ENCODE measurements at places on chromosomes 1 and 21. TPM values are rescaled to one million over a fixed set of nuclear protein-coding genes. Genes with fewer than 3 reads are reported as not detected.

GRCh38 chr21:46509741-46510502 is 51.2 kb downstream of the DIP2A start:
- no peak for DNase-seq

ACTL8 gene
- 1.4 TPM for total RNA-seq

LCE3E gene
- total RNA-seq, result not detected

- no peak for DNase-seq
Observed at GRCh38 chr1:23273450-23274133, 56.3 kb upstream of the HTR1D start.

DNA sequence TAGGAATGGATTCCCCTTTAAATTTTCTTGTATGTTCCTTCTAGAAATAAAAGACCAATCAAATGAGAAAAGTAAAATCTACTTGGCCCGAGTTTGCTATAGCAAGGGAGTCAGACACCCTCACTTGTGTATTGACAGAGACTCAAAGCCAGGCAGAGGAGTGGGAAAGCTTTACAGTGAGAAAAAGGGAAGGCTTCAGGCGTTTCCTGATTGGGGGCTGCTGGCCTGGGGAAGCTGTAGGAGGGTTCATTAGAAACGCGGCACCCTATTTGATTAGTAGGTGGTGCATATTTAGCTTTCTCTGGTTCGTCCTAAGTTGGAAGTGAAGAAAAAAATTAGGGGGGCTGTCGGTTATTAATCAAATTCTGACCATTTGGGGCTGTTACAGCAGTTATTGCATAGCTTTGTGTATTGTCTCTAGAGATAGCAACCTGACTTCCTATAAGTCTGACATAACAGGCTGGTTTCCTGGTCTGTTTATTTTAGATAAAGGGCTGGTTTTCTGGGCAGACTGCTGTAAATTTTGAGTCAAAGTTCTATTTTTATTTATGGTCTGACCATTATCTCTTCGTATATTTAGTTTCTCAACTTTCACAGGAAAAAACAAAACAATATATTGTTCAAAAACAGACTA is 10.0 kb downstream of the SLC25A24 start:
- DNase-seq, result no peak

SCAF4 gene
- 9.5 TPM for total RNA-seq

LDLRAD2 gene
- total RNA-seq, result 0.97 TPM

Measured in H7 (cell line).